Lung (tissue), 17 donors: ENCODE measurements at places on chromosomes 3 and 15. TPM values are rescaled to one million over a fixed set of nuclear protein-coding genes. Genes with fewer than 3 reads are reported as not detected.

DNA sequence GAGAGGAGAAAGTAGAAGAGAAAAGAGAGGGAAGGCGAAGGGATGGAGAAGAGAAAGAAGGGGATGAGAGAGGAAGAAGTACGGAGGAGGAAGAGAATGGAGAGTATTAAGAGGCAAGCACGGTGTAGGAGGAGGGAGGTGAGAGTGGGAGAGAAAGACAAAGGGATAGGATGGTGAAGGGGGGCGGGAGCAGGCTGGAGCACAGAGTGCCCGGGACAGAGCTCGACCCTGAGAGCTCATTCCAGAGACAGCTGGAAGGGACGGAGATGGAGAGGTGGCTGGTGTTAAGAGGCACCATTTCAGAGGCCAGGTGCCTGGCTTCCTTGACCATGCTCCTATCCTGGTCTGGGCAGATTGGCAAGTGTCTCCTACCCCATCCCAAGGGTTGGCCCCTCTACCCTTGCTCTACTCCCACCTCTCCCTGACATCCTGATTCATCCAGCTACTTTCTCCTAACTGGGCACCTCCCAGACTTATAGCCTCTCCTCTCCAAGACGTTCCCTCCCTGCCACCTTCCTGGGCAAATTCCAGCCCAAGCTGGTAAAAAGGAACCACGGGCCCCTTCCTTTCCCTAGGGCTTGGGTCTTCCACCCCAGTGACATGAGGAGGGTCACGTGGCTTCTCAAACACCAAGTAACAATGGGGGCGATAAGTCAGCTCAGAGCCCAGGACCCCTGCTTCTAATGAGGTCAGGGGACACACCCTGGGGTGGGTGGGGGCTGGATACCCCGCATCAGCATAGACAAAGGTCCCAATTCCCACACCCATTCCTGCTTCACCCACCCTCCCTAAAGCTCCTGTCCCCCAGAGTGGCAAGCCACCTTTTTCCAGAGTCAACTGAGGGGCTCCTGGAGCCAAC, 1.1 kb downstream of the CLCN2 start:
- H3K36me3 ChIP-seq: peaks cover 7% of the 10 kb centered on the region
- no peak overlapping the region for H3K4me3 ChIP-seq
- DNase-seq: no peak
- no peak overlapping the region for H3K27ac ChIP-seq
- H3K27me3 ChIP-seq: no peaks in the 10 kb centered on the region

DNA sequence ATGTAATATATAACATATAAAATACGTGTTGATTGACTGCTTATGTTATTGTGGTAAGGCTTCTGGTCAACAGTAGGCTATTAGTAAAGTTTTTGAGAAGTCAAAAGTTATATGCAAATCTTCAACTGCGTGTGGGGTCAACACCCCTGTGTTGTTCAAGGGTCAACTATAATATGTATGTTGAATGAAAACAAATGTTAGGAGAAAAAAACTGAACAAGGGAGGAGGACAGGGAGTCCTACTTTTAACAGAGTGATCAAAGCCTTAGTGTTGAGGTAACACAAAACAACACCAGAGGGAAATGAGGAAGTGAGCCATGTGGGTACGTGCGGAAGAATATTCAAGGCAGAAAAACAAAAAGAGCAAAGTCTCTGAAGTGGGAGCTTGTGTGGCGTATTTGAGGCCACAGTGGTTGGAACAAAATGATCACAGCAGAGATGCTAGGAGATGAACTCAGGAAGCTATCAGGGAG, 62.5 kb downstream of the SFMBT1 start:
- no peak overlapping the region for H3K4me3 ChIP-seq
- DNase-seq: no peak
- H3K36me3 ChIP-seq: no peaks in the 10 kb centered on the region
- no peak overlapping the region for H3K27ac ChIP-seq
- H3K4me1 ChIP-seq: no peaks in the 10 kb centered on the region
- no peaks in the 10 kb centered on the region for H3K27me3 ChIP-seq

Gene SLC35G2
- 9.1 TPM for total RNA-seq

Gene ACKR2
- total RNA-seq: 5.7 TPM

GRCh38 chr3:10357592-10358308, 36.8 kb upstream of the SEC13 start:
- peaks cover 3% of the 10 kb centered on the region for H3K27me3 ChIP-seq
- peak; percentile 55 for DNase-seq
- H3K36me3 ChIP-seq: no peaks in the 10 kb centered on the region
- peaks cover 7% of the 10 kb centered on the region for H3K4me1 ChIP-seq

DNA sequence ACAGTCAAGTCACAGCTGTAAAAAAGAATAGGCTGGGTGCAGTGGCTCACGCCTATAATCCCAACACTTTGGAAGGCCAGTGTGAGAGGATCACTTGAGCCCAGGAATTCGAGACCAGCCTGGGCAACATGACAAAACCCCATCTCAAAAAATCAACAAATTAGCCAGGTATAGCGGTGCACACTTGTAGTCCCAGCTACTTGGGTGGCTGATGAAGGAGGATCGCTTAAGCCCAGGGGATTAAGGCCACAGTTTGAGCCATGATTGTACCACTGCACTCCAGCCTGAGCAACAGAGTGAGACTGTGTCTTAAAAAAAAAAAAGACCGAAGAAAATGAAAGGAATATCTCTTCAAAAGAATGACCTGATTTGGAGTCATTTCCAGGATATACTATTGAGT, 6.6 kb downstream of the HERC1 start:
- H3K27ac ChIP-seq: no peak overlapping the region
- no peak for DNase-seq
- peaks cover 4% of the 10 kb centered on the region for H3K4me1 ChIP-seq
- no peaks in the 10 kb centered on the region for H3K36me3 ChIP-seq
- no peaks in the 10 kb centered on the region for H3K27me3 ChIP-seq

Gene MYNN
- total RNA-seq: 32.1 TPM

Gene PAQR5
- total RNA-seq: 22.6 TPM

Gene LRRN1
- total RNA-seq: 2.2 TPM
